ENCODE measurements at places on chromosomes 12 and 14.
A peak's percentile ranks its signal among the peaks of the same experiment; 100 is the strongest.

DNA sequence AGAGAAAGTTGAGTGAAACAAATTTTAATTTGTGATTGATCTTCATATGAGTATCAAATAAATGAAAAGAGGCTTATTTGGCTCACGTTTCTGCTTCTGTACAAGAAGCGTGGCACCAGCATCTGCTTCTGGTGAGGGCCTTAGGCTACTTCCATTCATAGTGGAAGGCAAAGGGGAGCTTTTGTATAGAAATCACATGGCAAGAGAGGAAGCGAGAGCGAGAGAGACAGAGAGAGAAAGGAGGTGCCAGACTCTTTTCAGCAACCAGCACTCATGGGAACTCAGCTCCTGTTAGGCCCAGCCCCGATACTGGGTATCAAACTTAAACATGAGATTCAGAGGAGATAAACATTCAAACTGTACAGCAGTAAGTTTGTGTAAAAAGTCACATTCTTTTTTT lies 121.4 kb downstream of the SYNE2 start:
- no peak for DNase-seq

GRCh38 chr14:101069228-101069549 lies 165.7 kb upstream of the RTL1 start:
- DNase-seq, result peak; percentile 14

DNA sequence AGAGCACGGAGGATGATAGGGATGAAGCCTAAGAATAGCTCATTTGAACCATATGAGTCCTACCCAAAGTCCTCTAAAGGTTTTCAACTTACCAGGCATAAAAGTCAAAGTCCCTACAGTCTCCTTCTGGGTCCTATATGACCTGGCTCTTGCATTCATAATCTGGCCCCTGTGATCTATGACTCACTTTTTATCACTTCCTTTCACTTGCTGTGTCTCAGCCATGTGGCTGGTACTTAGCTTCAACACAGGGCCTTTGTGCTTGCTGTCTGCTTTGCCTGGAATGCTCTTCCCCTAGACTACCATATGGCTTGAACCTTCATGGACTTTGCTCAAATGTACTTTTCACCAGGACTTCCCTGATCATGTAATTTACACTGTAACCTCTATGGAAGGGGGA lies 137.6 kb upstream of the TMTC1 start:
- no peak for DNase-seq

- no peak for DNase-seq
These were observed 8.3 kb upstream of the CHST11 start for GRCh38 chr12:104448451-104448850.

DNA sequence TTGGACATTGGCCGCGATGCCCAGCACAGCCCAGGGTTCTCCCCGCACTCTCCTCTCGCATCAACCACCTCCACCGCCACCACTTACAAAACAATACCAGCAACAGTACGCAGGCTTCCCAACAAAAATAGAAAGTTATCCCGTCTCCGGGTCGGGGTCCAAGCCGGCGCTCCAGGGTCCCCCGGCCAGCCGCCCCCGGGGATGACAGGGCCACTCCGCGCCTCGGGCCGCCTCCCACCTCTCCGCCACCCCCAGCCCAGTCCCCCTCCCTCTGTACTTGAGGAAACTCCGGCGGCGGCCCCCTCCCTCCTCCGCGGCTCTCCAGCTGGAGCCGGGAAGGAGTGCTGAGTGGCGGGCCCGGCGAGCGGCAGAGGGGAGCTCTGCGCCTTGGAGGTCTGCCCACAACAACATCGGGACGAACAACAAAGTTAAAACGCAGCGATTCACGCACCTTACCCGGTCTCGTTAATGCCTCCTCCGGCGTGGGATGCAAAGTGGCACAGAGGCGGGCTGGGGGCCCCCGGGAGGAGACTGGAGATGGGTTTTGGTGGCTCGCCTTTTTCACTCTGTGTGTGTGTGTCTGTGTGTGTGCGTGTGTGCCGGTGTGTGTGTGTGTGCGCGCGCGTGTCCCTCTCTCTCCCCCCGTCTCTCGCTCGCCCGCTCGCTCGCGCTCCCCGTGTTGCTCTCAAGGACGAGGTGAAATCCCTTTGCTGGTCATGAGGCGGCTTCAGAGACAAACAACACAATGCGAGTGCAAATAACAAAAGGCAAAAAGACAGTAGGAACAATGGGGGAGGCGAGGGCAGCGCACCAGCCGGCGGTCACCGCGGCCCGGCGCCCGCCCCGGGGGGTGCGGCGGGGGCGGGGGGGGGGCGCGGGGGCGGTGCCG lies 386.8 kb downstream of the BCAT1 start:
- DNase-seq, result no peak

- no peak for DNase-seq
These were observed 54.2 kb upstream of the LRRK2 start for GRCh38 chr12:40170593-40170992.

DNA sequence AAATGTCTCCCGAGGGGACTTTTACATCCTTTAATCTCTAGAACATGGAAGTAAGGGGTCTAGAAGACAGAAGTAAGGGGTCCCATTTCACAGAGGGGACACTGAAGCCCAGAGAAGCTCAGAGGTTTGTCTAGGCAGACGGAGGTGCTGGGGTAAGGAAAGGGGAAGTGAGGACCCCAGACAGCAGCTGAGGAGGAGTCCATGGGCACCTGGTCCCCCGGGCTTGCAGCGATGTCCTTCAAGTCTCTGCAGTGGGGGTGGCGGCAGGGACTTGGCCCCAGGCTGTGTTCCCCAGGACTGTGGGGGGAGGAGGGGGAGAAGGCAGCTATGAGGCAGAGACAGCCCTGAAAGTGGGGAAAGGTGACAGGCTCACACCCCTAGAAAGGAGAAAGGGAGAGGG lies 30.7 kb downstream of the DTX1 start:
- no peak for DNase-seq

- DNase-seq, result no peak
These were observed 17.7 kb upstream of the MDM2 start for GRCh38 chr12:68790081-68790951.

DNA sequence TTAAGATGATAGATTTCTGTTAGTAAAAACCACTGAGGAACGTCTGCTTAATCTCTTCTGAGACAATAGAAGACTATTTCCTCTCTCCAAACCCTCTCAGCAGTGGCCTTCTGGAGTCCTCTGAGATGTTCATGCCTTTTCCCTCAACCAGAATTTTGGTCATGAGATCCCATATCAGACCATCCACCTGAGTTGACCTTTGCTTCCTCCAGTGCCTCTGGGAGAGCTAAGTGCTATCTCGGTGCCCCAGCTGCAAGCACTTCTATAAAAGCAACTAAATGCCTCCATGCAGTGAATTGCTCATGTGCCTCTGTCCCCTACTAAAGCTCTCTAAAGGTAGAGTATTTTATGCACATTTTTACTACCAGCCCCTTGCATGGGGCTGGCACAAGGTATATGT lies 172.8 kb upstream of the BCL2L14 start:
- DNase-seq, result no peak

GRCh38 chr12:55681142-55682077 lies 26.3 kb downstream of the ITGA7 start:
- DNase-seq, result no peak

DNA sequence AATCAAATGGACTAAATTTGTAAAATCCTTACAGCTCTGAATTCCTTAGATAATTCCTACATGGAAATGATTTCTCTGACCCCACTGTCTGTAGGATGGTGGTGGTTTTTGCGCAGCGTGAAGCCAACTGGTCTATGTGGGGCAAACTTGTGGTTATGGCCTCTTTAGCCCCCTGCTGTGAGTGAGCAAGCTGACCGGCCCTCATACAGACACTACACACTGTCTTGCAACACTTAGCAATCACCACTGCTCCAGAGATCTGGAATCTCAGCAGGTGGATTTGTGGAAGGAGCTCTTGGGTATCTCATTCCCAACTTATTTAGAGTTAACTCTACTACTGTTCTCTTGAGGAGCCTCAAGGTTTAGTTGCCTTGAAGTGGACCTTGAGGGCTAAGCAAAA lies 70.2 kb downstream of the SCN8A start:
- DNase-seq, result no peak

DNA sequence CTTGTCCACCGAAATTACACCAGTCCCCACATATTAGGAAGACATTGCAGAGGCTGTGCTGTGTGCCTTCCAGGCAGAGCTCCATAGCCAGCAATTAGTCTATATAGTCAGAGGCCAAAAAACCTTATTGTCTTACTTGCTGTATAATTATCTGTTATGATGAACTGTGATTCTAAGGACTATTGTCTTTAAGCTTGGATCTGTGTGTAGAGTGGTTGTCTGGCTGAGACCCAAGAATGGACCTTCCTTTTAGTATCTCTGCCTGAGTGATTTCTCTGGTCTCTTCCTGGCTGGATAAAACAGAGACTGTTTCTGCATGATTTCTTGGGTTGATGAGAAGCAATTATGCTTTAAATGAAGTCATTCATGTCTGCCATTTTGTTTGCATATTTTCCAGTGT lies 465.3 kb downstream of the PRKD1 start:
- DNase-seq, result no peak

DNA sequence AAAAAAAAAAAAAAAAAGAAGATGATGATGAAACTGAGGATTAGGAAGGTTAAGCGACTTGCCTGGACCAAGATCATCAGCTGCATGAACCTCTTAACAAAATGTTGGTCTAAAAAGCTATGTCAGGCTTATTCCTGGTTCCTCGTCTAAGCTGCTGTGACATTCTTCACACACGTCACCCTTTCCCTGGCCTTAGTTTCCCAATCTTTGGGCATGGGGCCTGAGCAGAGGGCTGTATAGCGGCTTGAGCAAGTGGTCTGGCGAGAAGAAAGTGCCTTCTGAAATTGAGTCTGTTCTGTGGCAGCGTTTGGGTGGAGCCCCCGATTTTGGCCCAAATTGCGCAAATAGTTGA lies 58.7 kb upstream of the CCND2 start:
- DNase-seq, result no peak

- no peak for DNase-seq
These were observed 313.0 kb upstream of the PRKD1 start for GRCh38 chr14:30240685-30241084.

GRCh38 chr12:108327621-108328344 lies 11.3 kb downstream of the CMKLR1 start:
- no peak for DNase-seq

DNA sequence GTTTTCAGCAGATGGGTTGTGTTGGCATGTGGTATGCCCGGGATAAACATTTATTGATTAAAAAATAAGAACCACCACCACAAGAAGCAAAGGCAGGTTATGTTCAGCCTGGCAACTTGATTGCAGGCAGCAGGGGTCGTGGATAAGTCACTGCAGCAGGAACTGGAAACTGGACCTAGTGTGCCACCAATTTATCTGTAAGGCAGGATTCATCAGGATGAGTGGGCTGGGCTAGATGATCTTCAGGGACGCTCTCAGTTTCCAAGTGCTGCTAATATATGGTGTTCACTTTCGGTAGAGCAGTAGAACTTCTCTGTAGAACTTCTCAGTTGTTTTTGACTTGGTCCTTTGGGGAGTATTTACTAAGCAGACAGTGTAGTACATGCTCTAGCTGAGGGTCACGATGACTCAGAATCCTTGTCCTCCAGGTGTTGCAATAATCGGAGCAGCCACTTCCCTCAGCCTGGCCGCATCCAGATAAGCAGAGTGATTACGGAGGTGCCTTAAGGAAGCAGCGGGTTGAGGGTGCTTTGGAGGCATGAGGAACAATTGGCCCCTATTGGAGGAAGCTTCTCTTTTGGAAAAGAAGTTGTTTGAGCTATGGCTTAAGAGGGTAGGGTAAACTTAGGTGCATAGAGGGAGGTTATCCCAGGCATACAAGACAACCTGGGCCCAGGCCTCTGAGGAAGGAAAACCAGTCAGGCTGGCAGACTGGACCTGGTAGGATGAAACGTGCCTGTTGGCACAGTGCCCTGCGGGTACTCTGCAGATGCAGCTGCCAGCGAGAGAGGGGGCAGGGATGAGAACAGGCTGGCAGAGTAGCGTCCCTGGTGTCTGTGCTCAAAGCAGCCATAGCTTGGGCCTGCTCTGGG lies 104.0 kb downstream of the GPR135 start:
- DNase-seq, result no peak

DNA sequence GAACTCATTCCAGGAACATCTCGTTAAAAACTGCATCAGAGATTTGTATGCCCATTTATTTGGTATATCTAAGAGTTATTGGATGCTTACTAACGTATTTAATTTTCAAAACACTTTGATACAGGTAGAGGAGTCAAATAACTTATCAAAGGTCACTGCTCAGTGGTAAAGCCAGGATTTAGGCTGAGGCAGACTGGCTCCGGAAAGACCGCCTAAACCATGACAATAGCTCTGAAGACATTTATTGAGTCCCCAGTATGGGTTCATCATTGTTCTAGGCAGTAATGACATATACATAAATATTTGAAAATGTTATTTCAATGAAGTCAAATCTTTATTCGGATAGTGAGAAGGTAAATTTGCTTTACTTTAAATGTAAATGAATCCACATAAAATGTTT lies 30.3 kb downstream of the WBP11 start:
- no peak for DNase-seq

DNA sequence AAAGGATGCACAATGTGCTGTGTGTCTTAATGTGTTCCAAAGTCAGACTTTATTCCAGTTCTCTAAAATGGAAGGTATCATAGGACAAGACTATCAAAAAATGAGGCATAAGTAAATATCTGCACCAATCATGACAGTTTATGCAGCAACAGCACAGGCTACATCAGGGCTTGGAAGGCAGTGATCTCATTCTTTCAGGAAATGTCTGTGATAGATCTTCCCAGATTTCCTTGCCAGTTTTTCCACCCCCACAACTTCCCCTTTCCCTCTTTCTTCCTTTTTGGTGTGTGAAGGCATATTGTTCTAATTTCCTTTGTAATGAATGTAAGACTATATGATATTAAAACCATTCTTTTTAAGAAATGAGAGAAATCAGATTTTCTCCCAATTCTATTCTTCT lies 326.7 kb downstream of the ATP23 start:
- DNase-seq, result no peak

- DNase-seq, result no peak
These were observed 173.3 kb upstream of the RASSF8 start for GRCh38 chr12:25785134-25785533.

- DNase-seq, result no peak
These were observed 562.2 kb downstream of the VRK1 start for GRCh38 chr14:97359341-97359740.

- no peak for DNase-seq
These were observed 58.3 kb downstream of the GUCY2C start for GRCh38 chr12:14638066-14638465.

DNA sequence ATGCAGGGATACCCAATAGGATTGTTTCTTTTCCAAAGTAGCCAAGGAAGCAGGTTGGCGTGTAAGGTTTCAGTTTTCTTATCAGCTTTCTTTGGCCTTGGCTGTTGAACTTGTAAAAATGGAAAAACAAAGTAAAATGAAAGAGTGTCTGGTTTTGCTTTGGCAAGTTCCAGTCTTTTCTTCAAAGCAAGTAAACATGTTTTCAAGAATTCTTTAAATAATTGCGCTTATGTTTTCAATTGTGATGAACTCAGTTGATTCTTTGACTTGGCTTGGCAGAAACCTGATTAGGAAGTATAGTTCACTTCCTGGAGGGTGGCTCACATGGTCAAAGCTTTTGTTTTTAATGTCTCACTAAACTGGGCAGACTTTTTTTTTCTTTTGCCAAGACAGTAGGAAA lies 112.2 kb upstream of the USP44 start:
- no peak for DNase-seq
